Cerebellar cortex (tissue), 1 donor: ENCODE measurements at places on chromosomes 3 and 15.

DNA sequence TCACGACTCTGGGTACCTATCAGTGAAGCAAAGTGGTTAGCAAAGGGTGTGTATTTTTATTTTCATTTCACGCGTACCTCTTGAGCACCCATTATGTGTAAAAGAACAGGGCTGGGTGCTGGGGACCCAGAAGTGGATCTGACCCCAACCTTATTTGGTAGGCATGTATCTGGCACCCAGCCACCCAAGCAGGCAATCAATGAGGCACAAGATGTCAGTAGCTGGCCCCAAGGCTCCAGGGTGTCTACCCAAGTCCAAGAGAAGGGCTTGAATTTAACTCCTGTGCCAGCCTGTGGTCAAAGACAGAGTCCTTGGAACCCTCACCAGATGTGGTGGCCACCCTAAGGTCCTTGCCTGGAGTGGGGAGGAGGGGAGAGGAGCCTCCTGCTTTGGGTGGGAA is 5.7 kb downstream of the PLEKHO2 start:
- no peak for DNase-seq

GRCh38 chr3:64291345-64291744 is 66.1 kb upstream of the PRICKLE2 start:
- no peak for DNase-seq

- DNase-seq = no peak
These were observed 608.3 kb downstream of the RBMS3 start for GRCh38 chr3:29889215-29889614.

GRCh38 chr3:37660782-37661181 is 200.9 kb upstream of the CTDSPL start:
- DNase-seq = no peak

DNA sequence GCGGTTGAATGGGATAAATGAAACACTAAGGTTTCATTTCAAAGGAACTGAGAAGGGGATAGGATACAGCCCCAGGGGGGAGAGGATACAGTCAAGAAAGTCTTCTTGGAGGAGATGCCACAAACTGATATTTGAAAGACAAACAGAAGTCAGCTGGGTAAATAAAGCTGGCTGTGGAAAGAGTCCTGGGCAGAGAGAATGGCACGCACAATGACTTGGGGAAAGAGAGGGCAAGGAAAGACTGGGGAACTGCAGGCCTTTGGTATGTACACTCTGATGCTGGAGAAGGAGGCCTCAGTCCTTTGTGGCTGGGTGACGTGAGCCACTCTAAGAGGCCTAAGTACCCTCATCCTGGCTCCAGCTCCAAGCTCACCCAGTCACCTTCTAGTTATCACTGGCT is 45.2 kb upstream of the LMCD1 start:
- no peak for DNase-seq

GRCh38 chr3:18428036-18428435 is 2.9 kb upstream of the SATB1 start:
- DNase-seq = no peak

DNA sequence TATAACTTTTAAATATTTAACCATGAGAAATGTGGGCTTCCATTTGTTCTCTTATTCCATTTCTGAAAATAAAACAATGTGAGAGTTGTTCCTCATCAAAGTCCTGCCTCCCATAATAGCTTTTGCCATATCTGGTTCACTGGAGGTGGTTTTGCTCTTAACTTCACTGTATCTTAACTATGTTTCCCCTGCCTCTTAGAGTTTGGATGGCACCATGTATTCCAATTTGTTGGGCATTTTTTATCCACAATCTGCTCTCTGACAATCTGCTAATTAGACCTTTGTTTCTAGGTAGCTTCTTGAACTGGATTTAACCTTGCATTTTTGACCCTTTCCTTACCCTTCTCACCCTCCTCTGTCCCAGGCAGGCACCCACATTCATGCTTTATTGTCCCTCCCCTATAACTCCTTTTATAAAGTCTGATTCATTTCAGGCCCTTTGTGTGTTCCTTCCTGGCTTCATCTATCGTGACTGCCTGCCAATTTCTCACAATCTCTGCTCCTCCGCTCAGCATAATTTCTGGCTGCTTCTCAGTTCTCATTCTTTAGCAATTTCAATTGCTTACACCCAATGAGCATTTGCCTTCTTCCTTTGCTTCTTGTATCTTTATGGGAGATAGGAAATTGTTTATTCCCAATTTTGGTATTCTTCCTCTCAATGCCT is 144.2 kb upstream of the ARHGEF26 start:
- no peak for DNase-seq

GRCh38 chr3:12670365-12671119 is 6.6 kb upstream of the RAF1 start:
- DNase-seq = no peak

- no peak for DNase-seq
These were observed 12.7 kb downstream of the PLXND1 start for GRCh38 chr3:129593595-129594339.

- no peak for DNase-seq
These were observed 97.1 kb downstream of the TMEM212 start for GRCh38 chr3:171940151-171940649.

DNA sequence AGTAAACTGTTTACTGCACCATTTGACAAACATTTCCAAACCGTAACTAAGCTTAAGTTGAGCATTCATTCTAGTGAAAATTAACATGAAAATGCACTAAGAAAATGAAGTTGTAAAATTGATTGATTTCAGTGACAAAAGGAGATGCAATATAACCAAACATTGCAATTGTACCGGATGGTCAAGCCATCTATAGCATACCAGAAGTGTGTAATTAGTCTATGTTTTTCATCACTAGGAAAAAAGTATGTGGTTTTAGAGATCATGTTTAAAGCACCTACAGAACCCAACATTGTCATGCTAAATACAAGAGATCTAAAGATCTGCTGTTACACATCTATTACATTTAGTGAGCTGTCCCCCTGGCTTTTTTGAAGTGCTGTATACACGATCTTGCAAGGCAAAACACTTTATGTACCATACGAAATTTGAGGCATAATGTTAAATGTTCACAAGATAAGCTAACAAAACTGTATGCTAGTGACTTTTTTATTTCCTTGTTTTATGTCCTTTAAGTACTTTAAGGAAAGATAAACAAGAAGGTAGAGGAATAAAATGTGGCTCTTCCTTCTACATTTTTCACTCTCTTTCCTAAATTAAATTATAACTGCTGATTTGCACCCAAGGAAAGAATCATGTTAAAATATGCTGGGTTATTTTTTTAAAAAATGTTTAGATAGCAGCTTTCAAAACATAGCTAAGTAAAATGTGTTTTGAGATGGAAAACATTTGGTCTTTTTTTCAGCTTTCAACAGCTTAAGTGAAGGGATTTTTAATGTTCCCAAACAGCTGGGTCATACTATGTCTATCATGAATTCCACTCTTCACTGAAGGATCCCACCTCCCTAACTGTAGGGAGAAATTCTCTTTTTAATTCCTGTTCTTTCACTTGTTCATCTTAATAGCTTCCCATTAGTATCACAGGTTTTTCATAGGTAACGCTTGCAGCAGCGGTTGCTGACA is 498.0 kb downstream of the MECOM start:
- DNase-seq = no peak

GRCh38 chr3:66717806-66718205 is 217.0 kb upstream of the LRIG1 start:
- DNase-seq = no peak

DNA sequence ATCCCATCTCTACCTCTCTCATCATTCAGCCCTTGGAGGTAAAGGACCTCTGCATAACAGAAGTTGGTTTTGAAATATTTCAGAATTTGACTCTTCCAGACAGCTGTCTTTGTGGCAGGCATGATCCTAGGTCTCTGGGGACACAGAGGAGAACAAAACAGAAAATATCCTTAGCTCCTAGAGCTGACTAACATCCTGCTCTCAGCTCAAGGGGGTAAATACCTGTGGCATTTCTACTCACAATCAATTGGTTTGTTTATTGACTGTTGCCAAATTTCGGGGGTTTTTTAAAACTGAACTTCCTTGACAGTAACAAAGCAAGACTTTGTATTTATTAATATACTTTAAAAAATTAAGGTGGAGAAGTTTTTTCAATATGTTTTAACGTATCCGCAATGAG is 78.8 kb downstream of the EOMES start:
- DNase-seq = no peak

- no peak for DNase-seq
These were observed 43.9 kb downstream of the BOC start for GRCh38 chr3:113255100-113255853.
